ENCODE measurements at places on chromosomes 2 and 18.

DNA sequence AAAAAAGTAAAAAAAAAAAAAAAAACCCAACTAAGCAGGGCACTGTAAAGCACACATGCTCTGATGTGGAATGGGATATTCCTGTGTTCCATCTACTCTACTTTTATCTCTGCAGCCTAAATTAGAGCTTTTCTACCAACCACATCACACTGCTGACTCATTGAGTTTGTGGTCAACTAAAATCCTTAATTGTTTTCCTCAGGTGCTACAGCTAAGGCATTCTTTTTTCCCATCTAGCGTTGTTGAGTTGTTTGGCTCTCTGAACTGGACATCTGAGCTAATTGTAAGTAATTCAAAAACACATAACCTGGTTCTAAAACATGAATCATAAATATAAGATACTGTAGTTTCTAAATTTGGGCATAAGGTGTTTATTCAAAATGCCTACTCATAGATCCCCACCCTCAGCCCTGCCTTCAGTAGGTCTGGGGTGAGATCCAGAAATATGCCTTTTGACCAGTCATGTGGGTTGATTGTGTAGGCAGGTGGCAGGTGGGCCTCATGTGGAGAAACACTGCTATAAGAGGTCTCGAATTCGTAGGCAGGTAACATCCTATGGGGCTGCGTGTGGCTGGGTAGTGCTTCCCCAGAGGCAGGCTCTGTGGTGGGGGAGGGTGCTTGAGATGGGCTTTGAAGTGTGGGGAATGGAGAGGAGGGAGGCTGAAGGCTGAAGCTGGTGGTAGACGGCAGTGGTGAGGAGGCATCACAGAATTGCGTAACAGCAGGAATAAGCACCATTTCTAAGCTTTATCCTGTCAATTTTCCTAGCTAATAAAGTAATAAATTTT, 27.2 kb downstream of the ANKRD29 start:
- no peak for DNase-seq

DNA sequence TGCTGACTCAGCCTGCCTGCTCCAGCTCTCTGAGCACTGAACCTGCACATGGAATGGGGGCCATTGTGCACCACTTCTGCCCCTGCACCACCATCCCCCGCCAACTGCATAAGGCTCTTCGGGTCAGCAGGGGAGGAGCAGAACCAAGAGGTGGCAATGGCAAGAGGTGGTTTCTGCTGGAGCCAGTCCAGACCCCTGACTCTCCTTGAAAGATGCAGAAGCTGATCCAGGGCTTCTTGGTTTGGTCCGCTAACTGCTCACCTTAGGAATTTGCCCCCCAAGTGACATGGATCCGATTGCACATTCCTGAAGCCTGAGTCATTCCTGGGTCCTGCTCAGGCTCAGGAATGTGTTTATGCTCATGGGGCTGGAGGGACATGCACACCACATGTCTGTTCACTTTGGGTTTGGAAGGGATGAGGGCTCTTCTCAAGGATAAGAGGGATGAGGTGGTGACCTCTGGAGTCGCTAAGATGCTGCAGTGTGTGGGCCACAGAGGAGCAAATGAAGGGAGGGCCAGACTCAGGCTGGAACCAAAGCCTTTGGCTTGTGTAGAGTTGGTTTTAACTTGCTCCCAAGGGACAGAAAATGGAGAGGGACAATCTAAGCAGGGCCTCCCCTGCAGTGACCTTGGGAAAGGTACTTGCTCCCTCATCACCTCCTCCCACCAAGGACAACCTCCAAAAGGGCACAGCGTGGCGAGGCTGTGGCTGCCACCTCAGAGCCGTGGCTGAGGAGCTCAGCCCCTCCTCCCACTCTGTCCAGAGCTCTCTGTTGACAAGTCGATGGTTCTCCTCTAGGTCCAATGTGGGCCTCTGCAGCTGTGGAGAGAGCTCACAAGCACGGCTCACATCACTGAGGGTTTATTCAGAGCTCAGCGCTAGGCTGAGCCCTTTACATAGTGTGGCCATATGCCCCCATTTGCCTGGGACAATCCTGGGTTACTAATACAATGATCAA, 66.2 kb downstream of the HS1BP3 start:
- no peak for DNase-seq

- DNase-seq, result no peak
Measured at GRCh38 chr2:217849154-217849975, 153.4 kb downstream of the TNS1 start.

DNA sequence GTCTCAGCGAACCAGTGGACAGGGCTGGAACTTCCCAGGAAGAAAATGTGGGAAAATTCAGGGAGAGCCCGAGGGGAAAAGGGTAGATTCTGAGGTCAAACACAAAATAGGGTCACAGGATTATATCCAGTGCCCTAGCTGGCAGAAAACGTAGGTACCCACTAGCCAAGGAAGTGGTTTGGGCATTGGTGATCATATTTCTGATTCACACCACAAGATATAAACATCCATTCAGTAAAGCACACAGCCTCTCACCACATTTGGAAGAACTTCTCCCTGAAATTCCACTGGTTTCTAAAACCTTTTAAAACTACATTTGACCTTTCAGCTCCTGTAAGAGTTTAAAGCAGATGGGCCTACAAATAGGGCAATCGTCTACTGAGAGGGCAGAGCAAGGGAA, 186.9 kb downstream of the TTC32 start:
- no peak for DNase-seq

GRCh38 chr2:231111987-231112386, 12.9 kb downstream of the HTR2B start:
- DNase-seq, result no peak

GRCh38 chr2:191560411-191560980, 117.4 kb upstream of the NABP1 start:
- DNase-seq, result no peak

GRCh38 chr2:120367649-120368048, 21.7 kb downstream of the INHBB start:
- no peak for DNase-seq

- no peak for DNase-seq
Measured at GRCh38 chr18:24657444-24657842, 197.0 kb downstream of the HRH4 start.

- no peak for DNase-seq
Measured at GRCh38 chr2:64708829-64709228, 55.1 kb upstream of the SERTAD2 start.

GRCh38 chr2:160282063-160282580, 82.0 kb upstream of the ITGB6 start:
- no peak for DNase-seq

DNA sequence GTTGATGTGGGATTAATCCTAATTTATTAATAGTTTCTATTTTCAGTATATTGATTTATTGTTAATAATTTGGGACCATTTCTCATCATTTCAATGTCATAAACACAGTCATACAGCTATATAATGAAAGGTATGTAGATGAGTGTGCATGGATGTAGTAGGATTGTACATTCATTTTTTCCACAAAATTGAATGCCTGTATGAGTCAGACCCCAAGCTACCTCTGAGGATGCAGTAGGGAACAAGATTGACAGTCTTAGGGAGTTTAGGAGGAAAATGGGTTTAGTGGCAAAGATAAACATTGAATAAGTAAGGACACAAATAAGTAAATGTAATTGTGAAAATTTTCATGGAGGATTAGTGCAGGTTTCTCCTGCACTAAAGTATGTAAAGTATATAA, 14.1 kb upstream of the TMEFF2 start:
- no peak for DNase-seq

DNA sequence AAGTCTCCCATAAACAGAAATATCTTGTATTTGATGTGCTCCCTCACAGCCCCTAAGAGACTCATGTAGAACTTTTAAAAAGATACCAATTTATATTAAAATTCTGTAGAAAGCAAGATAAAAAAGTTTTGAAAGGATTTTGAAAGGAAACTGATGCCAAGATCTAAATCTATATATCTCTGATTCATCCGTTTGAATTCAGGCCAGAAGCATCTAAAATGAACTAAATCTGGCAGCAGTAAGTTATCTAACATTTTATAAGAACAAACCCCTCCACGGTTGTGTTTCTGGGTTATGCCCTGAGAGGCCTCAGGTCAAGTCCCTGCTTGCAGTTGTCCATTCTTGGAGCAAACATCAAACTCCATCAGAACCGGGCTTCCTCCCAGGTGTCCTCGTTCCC, 165.8 kb downstream of the FBXO15 start:
- DNase-seq, result no peak

DNA sequence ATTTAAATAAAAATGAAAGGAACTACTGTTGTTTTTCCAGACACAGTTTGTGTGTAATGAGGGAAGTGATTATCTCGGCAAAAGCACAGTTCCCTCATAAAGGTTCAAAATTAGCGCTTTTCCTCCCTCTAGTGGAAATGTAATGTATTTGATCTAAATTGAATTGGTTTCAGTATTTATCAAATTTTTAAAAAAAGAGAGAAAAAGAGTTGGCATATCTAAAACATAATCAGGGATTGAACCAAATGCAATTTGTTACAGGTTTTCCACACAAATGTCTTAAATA, 37.5 kb downstream of the CMPK2 start:
- no peak for DNase-seq

- no peak for DNase-seq
Measured at GRCh38 chr2:15517793-15518192, 43.3 kb downstream of the NBAS start.

- peak; percentile 34 for DNase-seq
Measured at GRCh38 chr2:181123798-181124231, 143.4 kb downstream of the UBE2E3 start.

DNA sequence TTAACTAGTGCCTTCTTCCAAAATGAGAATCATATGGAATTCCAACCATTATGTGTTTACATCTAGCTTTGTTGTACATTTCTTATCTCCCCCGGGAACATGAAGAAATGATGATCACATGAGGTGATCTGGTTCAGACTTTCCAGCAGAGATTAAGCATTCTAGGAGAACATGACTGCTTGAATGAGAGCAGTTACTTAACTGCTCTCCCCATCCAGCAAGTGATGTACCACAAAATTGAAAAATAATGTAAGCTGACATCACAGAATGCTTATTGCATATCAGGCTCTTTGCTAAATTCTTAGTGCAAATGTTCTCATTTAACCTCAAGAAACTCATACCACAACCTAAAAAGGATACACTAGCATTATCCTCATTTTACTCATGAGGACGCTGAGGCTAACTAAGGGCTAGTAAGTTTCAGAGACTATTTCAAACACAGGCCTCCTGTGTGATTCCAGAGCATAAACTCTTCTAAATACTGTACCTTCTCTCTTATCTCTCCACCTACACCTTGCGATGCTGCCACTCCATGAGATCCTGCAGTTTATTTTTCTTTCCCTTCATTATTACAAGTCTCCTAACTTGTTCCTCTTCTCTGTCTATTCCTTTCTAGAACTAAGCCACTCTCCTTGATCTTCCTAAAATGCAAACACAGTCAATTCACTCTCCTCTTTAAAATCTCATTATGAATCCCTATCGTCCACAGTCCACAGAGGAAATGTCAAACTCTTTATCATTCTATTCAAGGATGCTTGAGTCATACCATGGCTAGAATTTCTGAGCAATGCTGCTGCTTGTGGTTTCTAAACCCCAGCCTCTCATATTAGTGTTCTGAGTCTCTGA, 1224.8 kb upstream of the ZEB2 start:
- DNase-seq, result no peak

DNA sequence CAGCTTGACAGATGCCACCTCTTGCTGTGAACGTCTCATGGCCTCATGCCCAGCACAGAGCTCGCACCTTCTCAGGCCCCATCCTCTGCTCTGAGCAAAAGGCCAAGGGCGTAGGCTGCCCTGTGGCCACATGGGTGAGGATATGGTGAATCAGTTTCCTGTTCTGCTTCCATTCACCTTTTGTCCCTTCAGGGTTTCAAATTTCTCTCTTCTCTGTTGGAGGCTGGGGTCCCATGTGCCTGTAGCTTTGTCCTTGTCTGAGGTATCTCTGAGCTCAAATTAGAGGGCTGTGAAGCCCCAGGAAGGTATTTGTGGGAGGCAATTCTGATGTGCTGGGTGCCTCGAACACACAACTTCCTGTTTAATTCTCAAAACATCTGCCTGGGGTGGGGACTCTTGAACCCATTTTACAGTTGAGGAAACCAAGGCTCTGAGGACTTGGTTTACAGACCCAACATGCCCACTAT, 29.0 kb downstream of the ZAP70 start:
- DNase-seq, result no peak

DNA sequence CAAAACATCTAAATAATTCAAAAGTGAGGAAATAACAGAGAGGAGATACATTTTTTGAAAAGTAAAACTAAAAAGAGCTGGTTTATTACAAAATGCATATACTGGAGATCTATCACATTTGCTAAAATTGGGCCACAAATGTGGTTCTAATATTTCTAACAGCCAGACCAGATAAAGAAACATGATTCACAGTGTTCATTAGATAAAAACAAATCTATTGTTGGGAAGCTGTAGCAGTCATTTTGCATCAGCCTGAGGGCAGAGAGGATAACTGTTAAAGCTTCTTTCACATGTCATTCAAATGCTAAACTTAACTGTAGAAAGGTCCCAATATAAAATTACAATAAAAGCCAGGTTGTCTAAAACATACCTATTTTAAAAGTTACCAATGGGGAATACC, 148.3 kb downstream of the GULP1 start:
- DNase-seq, result no peak

DNA sequence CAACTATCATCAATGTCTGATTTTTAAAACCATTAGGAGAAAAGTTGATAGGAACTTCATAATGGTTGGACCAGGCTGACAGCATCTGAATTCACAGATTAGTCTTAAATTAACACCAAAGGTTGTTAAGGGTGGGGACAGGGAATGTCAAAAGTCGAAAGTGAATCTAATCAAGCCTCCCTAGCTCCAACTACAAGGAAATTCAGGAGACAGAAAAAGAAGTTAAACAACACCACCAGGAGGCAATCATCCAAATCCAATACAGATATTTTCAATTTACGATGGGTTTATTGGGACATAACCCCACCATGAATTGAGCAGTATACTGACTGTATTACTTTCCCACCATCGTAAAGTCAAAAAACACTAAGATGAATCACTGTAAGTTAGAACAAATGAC, 32.8 kb downstream of the ATF2 start:
- DNase-seq, result no peak

DNA sequence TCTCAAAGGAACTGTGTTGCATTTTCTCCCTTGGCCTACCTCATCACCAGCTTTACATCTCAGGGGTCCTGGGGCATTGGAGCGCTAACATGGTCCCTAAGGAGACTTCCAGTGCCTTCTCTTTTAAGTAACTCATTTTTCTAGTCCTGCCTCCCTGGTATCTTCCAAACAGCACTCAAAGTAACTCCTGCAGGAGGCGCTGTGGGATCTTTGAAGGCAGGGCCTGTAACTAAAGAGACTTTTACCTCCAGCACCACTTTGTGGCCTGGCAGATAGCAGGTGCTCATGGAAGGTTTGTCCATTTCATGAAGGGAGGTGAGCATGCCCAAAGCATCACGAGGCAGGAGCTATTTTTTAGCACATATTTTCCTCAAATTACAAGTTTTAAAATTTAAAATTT, 411.0 kb upstream of the GYPC start:
- no peak for DNase-seq
